ENCODE measurements at places on chromosomes 2 and 18.
A peak's percentile ranks its signal among the peaks of the same experiment; 100 is the strongest.

GRCh38 chr2:144237830-144238627 lies 281.9 kb downstream of the ZEB2 start:
- no peak for DNase-seq

GRCh38 chr2:211455216-211455841 lies 898.9 kb downstream of the CPS1 start:
- no peak for DNase-seq

DNA sequence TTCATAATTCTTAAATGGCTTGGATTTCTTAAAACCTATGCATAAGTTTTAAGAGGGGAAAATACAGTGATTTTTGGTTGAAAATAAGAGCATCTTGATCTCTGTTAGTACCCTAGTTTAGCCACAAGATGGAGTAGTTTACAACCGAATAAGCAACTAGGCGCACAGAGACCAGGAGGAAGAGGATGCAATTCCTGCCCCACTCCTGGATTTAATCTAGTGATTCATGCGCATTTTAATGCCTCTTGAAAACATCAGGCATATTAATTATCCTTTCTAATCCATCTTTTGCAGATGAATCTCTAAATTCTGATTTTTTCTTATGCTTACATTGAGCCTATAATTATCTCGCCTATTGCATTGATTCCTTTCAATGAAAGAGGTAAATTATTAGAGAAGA lies 76.7 kb downstream of the MRPS9 start:
- peak; percentile 40 for DNase-seq

- peak; percentile 16 for DNase-seq
Measured at GRCh38 chr2:144836635-144837350, 316.9 kb upstream of the ZEB2 start.

DNA sequence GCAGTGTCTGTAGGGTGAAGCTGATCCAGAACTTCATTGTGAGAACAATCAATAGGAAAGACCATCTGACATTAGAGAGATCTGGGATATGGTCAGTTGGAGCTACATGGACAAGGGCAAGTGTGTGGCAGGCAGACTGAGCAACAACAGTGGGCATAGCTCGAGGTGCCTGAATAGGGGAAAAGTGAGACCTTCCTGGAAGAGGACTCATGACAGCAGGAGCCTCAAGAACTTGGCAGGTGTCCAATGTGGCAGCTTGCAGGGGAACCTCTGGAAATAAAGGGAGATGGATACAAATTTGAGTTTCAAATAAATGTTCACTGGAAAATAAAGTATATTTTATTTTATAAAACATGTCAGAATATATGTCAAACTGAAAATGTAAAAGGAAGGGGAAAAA lies 117.9 kb downstream of the TANC1 start:
- DNase-seq = no peak

GRCh38 chr2:198296665-198297308 lies 492.4 kb downstream of the PLCL1 start:
- no peak for DNase-seq

DNA sequence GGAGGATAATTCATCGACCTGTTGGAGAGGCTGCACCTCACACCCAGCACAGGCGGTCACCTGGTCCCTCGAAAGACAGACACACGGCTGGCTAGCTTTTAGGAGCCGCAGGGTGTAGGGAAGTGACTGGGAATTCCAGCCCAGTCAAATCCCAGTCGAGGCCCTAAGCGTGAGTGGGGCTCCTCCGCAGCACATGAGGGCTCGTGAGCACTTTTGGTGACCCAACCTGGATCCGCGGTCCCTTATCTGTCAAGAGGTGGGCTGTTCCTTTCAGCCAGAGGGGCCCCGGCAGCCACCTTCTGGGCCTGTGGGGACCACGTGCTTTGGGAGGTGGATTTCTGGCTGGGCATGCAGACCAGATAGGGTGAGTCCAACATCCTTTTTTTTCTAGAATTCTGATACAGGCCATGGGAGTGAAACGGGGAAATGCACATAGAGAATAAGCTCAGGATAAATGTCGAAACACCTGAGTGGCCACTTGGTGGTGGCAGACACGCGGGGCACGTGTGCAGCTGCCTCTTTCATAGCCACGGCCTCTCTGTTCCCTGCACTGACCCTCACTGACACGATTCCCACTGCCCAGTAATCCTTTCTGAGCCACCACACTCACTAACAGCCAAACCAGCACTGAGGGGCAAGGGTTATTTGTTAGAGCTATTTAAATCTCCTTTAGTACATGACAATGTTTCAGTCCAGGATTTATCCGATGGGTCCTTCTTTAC lies 148.4 kb upstream of the PXDN start:
- no peak for DNase-seq

DNA sequence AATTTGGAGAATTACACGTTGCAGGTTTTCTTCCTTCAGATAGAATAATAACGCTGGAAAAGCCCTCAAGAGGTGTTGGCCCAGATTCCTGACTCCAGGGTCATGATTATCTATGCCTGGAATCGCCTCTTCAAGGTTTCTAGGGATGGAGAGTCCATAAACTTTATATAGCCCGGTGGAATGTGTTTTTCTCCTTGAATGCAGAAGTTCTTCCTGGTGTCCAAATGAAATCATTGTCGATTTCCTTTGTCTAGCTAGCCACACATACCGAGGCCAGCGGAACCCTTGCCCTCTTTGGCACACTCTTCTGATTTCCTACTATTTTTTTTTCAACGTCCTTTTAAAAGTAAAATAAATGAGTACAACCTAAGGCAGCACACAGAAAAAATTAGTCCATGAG lies 117.8 kb downstream of the PID1 start:
- no peak for DNase-seq

DNA sequence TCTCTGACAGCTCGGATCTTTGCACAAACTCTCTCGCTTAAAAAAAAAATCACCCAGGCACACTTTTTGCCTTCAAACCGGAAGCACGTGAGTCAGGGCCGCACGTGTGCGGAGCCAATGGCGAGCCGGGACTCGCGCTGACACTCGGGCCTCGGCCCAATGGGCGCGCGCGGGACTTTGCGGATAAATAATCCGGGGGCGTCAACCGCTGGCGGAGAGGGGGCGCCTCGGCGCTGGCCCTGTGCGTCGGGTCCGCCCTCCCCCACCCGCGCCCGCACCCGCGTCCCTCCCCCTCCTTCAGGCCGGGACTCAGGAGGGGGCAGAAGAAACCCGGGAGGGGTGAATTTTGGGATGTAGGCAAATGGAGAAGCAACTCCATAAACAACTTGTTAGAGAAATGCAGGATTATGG lies 319 bp upstream of the EN1 start:
- peak; percentile 74 for DNase-seq

- no peak for DNase-seq
Measured at GRCh38 chr18:36655074-36655473, 173.7 kb downstream of the TPGS2 start.

GRCh38 chr18:53644799-53645471 lies 579.5 kb downstream of the MBD2 start:
- no peak for DNase-seq

DNA sequence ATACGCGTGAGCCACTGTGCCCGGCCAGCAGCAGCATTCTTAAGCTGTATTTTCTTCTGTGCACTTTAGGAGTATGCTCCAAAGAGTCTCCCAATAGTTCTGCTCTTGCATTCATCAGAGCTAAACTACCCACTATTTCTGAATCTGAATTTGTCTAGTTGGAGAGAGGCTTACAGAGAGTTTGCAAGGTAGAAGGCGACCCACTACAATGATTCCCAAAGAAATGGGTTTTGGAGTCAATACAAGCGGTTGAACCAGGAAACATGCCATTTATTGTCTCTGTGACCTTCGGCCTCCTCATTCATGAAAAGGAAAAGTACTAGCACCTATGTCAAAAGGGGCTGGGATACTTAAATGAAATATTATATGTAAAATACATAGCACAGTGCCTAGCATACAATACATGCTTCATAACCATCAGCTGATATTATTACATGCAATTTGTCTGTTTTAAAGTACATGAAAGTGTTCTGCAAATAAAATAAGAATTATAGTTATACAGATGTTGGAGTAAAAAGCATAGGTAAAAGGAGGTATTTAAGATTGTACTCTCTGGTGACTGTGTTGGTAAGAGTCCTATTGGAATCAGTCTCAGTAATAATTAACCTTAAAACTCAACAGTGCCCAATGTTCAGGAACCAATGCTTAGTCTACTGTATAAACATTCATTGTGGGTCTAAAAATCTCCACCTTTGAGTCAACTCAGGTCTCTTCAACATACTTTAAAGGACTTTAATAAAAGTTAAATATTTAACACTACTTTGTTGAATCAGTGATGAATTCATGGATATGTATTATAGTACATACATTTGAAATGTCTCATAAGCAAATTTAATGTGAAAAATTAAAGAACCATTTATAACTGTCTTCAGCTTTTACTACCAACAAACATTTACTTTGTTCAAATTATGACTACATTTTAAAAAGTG lies 89.8 kb upstream of the GRB14 start:
- no peak for DNase-seq

DNA sequence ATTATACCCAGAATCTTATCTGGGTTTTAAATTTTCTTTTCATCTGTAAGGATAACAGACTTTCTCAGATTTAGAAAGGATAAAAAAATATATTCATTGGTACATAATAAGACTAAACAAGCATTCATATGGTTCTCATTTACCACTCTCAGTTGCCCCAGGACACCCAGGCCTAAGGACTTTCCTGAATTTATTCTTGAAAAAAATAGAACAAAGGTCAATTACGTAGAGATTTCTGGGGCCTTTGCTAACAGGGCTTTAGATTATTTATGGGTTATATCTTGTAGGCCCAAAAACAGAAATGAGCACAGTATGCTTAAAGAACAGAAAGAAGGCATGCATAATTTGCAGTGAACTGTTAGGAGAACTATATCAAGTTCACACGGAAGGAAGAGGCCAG lies 269.0 kb upstream of the COL3A1 start:
- DNase-seq = no peak

GRCh38 chr2:124149571-124149970 lies 124.5 kb downstream of the CNTNAP5 start:
- DNase-seq = no peak

GRCh38 chr2:105734762-105735538 lies 9.8 kb upstream of the NCK2 start:
- peak; percentile 24 for DNase-seq

DNA sequence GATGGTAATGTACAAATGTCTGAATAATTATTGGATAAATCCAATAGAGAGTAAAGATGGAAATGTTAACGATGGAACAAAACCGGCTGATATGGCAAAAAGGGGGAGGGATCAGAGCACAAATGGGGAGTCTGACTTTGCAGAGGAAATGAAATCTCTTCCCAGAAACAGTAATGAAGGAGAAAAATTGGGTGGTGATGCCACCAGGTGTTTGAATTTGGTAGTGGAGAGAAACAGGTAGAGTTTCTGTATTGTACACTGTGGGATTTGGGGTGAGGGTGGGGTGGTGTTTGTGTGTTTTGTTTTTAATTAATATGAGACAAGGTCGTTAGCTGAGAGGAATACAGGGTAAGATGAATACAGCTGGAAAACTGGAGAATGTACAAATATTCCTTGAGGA lies 20.4 kb upstream of the XDH start:
- DNase-seq = no peak

DNA sequence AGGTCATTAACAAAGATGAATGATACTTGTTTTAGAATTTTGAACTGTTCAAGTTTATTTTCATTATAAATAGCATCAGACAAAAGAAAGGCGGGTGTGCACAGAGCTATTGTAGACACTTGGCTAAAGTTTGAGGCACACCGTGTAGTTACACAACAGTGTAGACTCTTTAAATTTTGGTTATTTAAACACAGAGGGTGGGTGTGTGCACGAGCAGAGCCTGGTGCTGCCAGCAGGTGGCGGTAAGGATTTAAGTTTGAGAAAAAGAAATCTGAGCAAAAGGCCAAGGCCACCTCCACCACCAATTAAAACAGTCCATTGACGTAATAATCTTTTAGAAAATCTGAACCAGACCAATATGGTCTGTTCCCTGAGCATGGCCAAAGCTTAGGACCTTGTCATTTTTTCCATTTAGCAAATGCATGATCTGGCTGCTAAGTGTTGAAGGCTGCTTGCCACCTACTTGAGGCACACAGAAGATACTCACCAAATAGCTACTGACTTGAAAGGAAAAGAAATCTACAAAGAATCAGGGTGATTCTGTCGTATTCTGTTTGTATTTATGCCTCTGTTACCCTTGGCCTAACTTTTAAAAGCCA lies 14.3 kb downstream of the COPS7B start:
- DNase-seq = no peak

GRCh38 chr2:16561676-16562075 lies 104.0 kb downstream of the CYRIA start:
- no peak for DNase-seq

DNA sequence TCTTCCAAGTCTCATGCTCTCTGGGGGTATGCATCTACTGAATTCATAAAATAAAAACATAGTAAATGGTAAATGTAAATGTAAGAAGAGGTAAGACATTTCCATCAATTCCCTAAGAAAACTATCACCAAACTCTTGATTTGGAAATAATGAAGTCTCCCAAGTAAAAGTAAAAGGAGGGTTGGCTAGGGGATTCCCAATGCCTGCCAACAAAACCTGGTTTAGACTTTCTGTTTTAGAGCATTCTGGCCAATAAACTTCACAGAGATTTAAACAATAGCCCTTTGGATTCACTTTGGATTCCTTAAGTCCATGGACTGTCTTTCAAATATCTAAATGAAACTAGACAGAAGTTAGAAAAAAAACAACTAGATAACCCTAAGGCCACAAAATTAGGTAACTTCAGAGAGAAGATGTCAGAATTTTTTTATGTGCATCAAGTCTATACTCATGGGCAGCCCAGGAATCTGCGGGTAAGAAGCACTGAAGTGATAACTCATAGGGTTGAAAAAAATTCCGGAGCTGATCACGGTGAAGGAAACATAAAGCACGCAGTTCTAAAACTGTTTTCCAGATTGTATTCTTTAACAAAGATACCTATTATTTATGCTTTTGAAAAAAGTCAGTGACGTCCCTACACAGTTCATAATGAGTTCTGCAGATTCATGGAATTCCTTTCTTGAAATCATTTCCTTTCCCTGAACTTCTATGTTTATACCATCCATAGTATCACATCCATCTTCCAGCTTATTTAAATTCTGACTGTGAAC lies 263.6 kb downstream of the AFF3 start:
- peak; percentile 77 for DNase-seq

DNA sequence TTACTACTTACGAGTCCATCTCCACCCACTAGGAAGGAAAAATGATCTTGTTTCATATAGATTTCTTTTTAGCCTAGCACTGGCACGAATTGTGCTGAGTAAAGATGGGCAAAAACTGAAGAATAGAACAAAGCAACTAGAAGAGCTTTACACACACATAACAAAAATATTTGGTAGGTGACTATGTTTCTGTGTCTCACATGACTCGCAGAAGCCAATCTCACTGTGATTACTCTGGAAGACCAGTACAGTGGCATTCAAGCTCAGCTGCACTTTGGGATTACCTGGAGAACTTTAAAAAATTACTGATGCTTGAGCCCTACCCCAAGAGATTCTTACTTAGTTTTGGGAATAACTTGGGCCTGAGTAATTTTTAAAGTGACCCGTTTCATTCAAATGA lies 378.7 kb downstream of the METTL4 start:
- DNase-seq = no peak

GRCh38 chr18:79794846-79795245 lies 2.9 kb upstream of the KCNG2 start:
- no peak for DNase-seq

- DNase-seq = no peak
Measured at GRCh38 chr2:241128266-241128665, 21.0 kb downstream of the PASK start.

GRCh38 chr2:139814458-139814857 lies 1034.3 kb upstream of the NXPH2 start:
- DNase-seq = no peak

Data from AG04449 (cell line).